ENCODE measurements at places on chromosomes 4 and X. TPM values are rescaled to one million over a fixed set of nuclear protein-coding genes. Genes with fewer than 3 reads are reported as not detected.

The CISD2 gene
- polyA plus RNA-seq: 21.4 TPM

The RTL5 gene
- 1.8 TPM for polyA plus RNA-seq

The MID2 gene
- 0.16 TPM for polyA plus RNA-seq

The CSAG3 gene
- 72.2 TPM for polyA plus RNA-seq

The MMRN1 gene
- not detected for polyA plus RNA-seq

The RAB39B gene
- 1.3 TPM for polyA plus RNA-seq

DNA sequence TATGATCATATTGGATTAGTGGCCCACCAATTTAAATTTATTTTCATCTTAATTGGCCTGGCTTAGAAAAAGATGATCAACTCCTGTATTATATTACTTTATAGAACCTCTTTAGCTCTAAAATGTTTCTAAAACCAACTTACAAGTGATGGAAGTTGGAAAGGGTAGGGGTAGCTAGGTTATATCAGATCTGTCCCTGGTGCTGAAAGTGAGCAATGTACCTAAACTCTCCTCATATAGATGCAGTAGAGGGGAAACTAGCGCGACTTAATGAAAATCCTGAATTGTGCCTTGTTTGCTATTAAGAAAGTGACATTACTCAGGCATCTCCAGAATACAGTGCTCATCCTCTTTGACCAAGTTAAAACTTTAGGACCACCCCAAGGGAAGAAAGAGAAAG lies 7.5 kb upstream of the PTCHD1 start:
- DNase-seq: no peak

DNA sequence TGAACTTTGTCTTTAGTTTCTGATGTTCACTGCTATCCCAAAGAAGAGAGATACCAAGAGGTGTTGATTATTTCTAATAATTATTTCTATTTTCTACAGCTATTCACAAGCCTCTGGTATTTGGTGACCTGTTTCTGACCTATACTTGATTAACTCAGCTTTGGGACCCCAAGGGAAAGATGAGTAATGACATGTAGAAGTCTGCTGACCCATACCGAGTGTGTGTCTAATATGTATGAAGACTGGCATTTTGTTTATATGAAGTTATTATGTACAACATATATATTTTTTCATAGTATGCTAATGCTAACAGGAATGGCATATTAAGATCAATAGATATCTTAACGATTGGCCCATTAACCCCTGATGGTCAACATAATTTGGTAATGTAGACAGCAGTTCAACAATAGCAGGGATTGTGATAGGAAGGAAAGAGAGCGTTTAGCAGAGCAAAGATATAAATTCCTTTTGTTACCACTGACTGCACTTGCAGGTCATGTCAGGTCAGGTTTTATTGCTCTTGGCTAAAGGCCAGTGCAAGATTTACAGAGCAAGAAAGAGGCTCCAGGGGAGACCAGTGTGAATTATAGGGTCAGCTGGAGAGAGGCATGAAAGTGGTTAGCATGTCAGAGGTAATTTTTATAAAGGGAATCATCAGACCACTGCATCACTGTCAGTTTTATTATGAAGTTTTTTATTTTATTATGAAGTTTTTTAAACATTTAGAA lies 94.7 kb upstream of the DIPK2B start:
- DNase-seq: no peak

DNA sequence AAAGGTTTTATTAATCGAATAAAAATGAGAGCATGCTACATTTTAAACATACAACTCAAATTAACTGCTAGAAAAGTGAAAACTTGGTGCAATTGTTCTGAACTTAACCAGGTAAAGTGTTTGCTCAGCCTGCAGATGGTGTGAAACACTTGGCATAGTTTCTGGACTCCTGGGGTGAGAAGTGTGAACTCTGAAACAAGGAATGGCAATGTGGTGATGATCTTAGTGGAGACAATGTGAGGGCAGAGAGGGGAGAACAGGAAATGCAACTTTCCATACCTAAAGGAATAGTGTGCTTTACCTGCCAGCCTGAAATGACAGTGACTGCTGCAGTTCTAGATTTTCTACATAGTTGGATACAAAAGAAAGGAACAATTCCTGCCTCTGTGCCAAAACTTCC lies 57.4 kb downstream of the CCSER1 start:
- no peak for DNase-seq

DNA sequence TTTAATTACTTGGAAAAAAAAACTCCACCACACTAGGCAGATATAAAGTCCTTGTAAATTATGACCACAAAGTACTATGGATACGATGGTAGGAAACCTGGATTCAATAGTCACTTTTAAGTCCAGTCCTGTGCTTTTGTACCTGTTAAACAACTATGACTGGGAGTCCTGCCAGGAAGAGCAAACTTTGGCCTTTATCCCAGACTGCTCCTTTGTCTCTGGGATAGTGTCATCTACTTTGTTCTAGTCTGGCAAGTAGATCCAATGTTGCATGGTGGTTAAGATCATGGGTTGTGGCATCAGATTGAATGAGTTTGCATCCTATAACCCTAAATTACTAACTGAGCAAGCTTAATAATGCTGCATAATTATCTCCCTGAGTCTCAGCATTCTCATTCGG lies 175.3 kb upstream of the FGF13 start:
- no peak for DNase-seq

- no peak for DNase-seq
Measured at GRCh38 chrX:44400588-44400987, 57.1 kb upstream of the EFHC2 start.

DNA sequence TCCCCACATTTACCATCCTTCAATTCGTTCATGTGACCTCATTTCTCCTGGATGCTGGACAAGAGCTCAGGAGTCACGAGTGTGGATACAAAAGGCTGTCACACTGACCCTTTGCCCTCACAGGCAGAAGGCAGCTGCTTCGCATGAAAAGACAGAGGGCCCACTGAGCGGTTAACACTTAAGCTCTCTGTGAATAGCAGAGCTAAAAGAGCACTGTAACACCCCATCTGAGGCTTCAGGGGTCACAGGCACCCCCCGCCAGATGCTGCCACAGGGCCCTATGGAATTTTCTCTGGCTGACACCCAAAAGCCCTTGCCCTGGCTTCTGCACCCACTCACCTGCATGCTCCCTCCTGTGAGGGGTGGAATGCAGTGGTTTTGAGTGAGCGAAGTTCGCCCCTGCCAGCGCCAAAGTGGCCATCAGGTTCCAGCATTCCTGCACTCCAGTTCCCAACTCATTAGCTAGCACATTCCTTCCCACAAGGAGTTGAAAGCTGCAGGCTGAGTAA lies 360.9 kb downstream of the PPP3CA start:
- DNase-seq: no peak

GRCh38 chr4:123298261-123298660 lies 98.3 kb upstream of the SPRY1 start:
- no peak for DNase-seq

DNA sequence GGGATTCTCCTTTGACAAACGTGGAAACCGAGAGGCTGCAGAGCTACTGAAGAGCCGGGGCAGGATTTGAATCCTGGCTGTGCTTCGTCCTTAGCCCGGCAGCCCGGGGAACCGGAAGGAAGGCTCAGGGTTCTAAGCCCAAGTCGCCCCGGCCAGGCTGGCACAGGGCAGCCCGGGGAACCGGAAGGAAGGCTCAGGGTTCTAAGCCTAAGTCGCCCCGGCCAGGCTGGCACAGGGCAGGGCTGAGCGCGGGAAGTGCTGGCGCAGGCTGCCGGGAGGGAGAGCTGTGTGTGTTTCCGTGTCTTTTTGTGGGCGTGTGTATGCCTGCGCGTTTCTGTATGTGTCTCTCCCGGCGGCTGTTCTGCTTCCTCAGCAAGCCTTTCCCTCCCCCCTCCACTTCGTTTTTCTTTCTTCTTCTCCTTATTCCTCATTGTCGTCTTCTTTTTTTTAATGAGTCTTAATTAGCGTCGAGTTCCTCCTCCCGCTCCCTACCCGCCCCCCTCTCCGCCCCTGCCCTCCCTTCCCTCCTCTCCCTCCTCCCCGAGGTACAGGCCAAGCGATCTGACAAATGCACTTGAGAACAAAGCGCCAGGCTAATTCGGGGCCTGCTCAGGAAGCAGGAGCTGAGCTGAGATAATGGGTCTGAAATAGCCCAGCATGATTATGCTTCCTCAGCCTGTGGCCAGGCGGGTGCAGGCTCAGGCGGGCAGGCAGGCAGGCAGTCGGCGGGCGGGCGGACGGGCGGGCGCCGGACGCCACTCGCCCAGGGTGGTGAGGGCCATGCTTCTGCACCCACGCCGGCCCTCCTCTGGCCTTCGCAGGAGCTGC lies 65.9 kb downstream of the EFNB1 start:
- peak; percentile 73 for DNase-seq

DNA sequence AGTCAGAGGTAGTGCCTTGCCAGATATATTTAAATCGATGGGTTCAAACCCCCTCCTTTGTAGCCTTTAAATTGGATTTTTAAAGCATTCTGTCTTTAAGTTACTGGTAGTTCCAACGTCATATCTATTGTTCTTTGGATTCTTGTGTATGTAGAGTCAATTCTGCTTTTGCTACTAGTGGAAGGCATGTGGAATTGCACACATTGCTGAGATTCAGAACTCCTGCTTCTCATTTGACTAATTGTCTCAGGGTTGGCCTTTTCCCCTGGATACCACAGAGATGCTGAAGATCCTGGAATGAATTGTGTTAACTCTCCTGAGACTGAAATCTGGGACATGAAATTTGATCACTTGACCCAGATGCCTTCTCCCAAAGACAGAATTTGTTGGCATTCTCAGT lies 328.3 kb upstream of the RPS6KA3 start:
- no peak for DNase-seq

DNA sequence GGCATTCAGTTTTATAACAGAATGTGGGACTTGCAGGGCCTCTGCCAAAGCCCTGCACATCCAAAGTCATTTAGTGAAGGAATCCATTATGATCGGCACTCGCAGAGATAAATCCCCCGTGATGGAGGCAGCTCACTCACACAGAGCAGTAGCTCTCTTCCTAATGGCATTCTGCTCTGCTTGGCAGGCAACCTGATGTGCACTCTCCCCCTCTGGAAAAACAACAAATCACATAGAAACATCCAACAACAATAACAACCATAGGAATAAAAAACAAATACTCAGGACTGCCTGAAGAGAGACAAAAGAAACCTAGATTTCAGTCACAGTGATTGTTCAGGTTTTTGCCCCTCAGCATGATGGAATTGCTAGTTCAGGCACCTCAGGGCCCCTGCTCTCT lies 59.7 kb downstream of the NAA11 start:
- DNase-seq: no peak

DNA sequence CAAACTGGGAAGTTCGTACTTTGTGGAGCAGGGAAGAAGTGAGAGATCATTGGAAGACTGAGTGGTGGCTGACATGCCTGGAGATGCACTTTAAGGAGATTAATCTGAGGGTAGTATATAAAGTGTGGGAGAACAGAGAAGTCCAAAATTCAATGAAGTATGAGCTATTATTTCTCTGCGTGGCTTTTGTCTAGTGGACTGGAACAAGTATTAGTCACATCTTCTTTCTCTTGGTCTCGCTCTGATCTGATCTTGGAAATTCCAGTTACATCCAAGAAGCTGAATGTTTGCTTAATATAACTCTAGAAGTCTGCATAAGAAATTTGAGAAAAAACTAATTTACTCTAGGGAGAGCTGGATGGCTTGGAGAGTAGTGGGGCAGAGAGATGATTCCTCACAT lies 64.8 kb upstream of the NR0B1 start:
- DNase-seq: no peak

- peak; percentile 92 for DNase-seq
Measured at GRCh38 chrX:54182864-54183613, at the start of gene FAM120C. Gene FAM120C, minus strand, starts transcription at chrX:54183254. Its CDS starts 56 bp downstream, at chrX:54183198.

GRCh38 chr4:2218436-2218835 lies 23.5 kb downstream of the HAUS3 start:
- DNase-seq: no peak

- DNase-seq: no peak
Measured at GRCh38 chrX:1589356-1590130, 1.9 kb upstream of the AKAP17A start.

DNA sequence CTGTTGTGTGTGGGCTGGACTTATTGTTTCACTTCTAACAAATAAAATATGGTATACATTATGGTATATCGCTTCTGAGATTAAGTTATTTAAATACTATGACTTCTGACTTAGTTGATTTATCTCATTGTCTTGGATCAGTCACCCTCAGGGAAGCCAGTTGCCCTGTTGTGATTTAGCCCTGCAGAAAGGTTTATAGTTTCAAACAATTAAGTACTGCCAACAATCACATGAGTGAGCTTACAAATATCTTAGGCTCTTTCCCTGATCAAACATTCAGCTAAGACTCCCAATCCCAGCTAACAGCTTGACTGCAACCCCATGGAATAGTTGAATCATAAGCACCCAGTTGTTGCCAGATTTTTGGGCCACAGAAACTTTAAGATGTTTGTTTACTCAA lies 85.4 kb downstream of the MAGEC1 start:
- no peak for DNase-seq

GRCh38 chr4:2390784-2391421 lies 27.5 kb downstream of the ZFYVE28 start:
- DNase-seq: peak; percentile 80

DNA sequence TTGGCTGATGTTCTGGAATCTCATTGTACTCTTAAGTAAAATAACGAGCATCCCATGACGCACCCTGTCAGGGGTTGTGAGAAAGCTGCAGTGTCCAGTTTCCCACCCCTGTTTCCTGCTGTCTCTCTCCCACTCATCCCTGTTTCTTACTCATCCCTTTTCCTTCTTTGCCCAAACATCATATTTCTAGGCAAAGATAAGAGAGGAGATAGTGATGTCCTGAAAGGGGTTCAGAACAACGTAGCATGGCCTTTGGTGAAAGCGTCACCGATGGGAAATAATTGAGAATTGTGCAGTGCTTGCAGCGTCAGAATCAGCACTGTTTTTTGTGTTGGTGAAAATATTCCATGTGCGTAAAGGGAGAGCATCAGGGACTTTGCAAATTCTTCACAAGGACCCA lies 23.5 kb upstream of the TMEM165 start:
- no peak for DNase-seq

- no peak for DNase-seq
Measured at GRCh38 chr4:129355516-129355915, 259.6 kb downstream of the C4orf33 start.

DNA sequence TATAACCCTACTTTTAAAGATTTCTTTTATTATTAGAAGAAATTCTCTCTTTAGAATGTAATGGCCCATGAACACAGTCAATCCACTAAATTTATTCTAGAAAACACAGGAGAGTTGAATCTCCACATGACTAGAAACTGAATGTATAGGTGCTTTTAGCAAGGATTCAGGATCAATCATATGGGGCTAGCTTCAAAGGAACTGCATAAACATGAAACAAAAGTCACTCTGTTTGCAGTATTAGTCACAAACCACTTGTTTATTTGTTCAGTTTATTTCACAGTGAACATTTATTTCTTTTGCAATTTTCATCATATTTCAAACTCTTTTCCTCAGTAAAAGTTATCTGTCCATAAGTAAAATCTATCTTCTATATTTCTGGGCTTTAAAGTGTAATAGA lies 1604.6 kb downstream of the PCDH18 start:
- DNase-seq: no peak

- no peak for DNase-seq
Measured at GRCh38 chr4:145709336-145709735, 29.4 kb downstream of the C4orf51 start.

- DNase-seq: no peak
Measured at GRCh38 chr4:27861802-27862201, 1001.2 kb downstream of the STIM2 start.

Measured in SK-N-SH (cell line).